ENCODE measurements at places on chromosomes 4 and X.

- no peak for DNase-seq
Measured at GRCh38 chr4:33998291-33998690, 2246.0 kb downstream of the ARAP2 start.

DNA sequence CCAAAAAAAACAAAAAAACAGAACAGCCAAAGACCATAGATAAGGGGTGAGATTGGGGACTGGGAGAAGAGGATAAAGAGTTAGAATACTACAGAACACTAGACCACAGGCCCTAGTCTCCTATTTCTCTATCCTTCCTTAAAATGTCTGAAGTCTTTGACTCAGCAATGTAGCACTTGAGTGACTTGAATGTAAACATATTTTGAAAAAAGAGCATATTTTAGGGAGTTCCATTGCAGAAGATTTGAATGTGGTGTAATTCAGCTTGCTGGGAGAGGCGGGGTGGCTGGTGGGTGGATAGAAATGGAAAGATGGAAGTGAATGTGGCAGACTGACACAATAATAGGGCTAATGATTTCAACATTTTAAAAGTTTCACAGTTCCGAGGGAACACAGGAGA is 144.9 kb downstream of the CHIC2 start:
- no peak for DNase-seq

DNA sequence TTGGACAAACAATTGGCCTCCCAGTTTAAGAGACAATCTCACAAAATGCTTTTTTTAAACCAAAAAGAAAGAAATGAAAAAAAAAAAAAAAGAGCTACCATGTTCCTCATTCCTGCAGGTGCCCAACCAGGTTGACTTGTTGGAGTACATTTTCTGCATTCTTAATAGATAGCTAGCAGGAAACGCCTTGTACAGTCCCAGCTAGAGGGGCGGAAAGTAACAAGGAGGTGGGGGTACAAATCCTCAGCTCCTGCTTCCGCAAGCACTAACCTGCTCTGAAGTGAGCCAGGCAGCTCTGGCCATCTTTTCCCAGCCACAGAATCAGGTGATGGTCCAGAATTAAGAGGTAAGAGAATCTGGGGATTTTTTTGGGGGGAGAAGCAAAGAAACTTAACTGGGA is at the start of gene VGLL1:
VGLL1 (plus strand) TSS at position 265 of the 400 bp plus-strand sequence. CDS start 3,806 bp downstream, outside the sequence.
- DNase-seq: no peak

DNA sequence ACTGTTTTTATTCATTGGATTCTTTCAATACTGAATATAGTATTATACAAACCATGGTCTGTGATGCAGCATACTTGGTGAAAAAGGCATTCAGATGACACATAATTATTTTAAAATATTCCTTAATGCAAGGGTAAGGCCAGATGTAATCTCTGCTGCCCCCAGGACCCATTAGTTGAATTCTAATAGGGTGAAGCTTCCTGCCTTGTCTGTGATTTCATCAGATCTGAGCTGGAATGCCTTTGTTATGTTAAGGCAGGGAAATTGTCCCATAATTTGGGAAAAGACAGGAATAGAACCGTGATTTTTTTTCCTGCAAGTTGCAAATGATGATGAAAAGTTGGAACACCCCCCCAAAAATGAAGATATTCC is 26.1 kb downstream of the ZRSR2 start:
- DNase-seq: no peak

DNA sequence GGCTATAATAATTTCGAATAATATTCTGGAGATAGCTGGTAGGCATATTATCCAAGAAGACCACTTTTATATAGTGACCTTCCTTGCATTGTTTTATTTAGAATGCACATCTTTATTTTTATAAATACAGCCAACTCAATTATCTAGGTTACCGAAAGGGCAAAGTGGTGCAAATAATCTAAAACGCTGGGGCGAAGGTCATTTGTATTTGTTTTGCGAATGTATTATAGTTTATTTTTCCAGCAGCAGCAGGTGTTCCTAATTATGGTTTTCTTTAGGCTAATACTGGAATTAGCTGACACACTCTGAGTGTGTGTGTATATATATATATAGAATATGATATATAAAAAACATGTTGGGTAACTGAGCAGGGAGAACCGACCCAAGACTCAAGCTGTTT is 48.1 kb upstream of the RAP2C start:
- no peak for DNase-seq

- DNase-seq: no peak
Measured at GRCh38 chr4:153433754-153434105, 32.4 kb upstream of the TMEM131L start.

GRCh38 chr4:38989487-38989886 is 42.7 kb downstream of the TMEM156 start:
- DNase-seq: no peak

- no peak for DNase-seq
Measured at GRCh38 chrX:113510586-113510985, 670.0 kb upstream of the AMOT start.

All from activated T-cell treated with anti-CD3 and anti-CD28 coated beads for 24 hours (primary cell).